ENCODE measurements at places on chromosomes 6 and 20.

DNA sequence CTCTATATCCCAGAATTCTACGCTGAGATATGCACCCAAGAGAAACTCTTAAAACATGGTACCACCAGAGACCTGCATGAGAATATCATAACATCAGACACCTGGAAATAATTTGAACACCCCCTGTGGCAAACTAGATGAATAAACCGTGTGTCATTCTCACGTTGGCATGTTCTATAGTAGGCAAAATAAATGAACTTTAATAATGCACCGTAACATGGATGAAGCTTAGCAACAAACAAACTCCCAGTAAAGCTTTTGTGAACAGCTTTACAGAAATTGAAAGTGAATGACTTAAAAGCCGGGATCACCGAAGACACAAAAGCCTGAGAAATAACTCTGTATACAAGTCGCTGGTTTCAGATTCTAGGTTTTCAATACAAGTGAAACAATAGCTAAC is 1166.8 kb upstream of the CITED2 start:
- no peak for DNase-seq

DNA sequence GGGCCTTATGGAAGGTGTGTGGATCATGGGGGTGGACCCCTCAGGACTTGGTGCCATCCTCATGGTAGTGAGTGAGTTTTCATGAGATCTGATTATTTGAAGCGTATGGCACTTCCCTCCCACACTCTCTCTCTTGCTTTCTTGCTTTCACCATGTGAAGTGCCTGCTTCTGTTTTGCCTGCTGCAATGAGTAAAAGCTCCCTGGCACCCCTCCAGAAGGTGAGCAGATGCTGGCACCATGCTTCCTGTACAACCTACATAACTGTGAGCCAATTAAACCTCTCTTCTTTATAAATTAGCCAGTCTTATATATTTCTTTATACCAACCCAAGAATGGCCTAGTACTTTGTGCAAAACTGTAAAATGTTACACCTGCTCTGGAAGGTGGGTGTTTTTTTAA is 396.8 kb upstream of the HS3ST5 start:
- DNase-seq: no peak

DNA sequence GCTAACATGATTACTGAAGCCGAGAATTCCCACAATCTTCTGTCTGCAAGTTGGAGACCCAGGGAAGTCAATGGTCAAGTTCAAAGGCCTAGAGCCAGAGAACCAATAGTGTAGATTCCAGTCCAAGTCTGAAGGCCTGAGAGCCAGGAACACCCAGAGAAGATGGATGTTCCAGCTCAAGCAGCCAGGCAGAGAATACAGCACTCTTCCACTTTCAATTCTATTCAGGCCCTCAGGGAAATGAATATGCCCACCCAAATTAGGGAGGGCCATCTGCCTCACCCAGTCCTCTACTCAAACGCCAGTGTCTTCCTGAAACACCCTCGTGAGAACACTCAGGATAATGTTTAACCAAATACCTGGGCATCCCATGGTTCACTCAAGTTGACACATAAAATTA is 123.5 kb downstream of the THBS2 start:
- DNase-seq: no peak

GRCh38 chr6:100730001-100730980 is 150.8 kb downstream of the ASCC3 start:
- no peak for DNase-seq

GRCh38 chr6:130827247-130828149 is at the start of gene SMLR1:
TSS of gene SMLR1 (plus strand) at chr6:130827406. CDS start at chr6:130827414, 8 bp downstream.
- no peak for DNase-seq

DNA sequence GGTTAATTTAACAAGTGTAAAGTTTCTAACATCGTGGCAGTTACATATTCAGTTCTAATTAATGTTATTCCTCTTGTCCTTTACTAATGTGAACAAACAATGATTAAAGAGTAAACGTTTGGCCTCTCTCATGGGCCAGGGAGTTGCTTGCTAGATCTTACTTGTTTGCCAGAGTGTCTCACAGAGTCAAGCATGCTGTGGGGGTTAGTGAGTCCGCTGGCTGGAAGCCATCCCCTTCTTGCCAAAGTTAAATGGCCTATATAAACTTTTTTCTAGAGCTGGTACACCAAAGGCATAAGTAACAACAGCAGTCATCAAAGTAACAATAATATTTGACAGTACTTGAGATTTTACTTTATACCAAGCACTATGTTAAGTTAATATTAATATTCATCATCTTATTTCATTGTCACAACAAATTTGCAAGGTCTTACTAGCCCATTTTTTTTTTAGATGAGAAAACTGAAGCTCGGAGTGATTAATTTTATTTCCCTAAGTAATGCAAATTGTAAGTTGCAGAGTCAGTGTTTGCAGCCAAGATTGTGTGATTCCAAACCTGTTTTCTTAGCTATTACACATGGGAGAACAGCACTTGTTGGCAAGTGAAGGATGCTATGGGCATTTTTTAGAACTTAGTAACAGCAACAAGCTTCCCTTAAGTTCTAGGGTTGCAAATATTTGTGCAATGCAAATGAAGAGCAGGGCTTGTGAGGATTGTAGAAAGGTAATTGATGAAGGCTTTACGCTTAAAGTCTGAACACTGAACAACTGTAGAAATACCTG is 224.5 kb downstream of the RFPL4B start:
- DNase-seq: no peak

- DNase-seq: no peak
Measured at GRCh38 chr6:75244063-75244584, 523 bp upstream of the COX7A2 start.

DNA sequence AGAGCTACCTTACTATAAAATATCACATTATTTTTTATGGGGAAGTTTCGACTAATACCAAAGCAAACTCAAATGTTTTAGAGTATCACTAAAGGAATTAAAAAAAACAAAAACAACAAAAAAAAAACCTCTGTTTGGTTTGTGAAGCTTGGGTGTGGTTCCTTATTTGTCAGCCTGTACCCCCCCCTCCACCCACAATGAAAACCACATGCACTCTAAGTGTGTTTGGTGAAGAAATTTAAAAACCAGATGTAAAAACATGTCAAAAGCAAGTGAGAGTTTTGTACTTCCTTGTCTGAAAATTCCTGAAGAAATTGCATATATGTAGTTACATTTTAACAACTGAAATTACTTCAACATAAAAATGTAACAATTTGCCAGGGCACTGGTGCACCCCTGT is 3.1 kb downstream of the STK38 start:
- no peak for DNase-seq

- DNase-seq: no peak
Measured at GRCh38 chr6:6910734-6911295, 196.9 kb upstream of the RREB1 start.

DNA sequence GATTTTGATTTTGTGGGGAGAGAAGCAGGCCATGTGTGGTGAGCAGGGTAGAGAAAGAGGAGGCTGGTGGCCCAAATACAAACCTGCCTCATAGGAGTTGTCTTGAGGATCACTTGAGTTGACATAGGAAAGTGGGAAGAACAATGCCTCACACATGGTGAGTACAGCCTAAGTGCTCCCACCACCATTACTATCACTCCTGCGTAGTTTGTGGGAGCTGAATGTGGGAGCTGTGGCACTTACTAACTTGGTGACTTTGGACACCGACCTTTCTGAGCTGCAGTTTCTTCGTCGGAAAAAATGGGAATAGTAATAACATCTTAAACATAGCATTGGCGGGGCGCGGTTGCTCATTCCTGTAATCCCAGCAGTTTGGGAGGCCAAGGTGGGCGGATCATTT is 25.5 kb upstream of the SERINC3 start:
- DNase-seq: no peak

GRCh38 chr20:41249411-41250281 is 67.9 kb downstream of the ZHX3 start:
- peak; percentile 54 for DNase-seq

DNA sequence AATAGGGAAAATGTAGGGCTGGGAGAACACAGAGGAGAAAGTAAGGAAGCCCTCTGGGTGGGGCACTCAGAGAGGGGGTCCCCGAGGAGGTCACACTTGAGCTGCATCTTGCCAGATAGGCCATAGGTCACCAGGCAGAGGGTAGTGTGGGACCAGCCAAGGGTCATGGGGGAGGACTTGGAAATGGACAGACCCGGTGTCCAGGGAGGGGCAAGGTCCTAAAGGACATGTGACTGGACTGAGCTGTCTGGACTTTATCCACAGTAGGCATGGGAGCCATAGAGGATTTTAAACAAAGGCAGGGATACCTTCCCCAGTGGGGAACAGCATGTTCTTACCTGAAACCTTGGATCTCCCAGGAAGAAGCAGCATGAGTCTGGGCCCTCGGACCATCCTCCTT is 266.7 kb downstream of the LRFN2 start:
- DNase-seq: no peak

- peak; percentile 22 for DNase-seq
Measured at GRCh38 chr6:14200047-14200446, 82.5 kb downstream of the CD83 start.

GRCh38 chr6:31821301-31822035 is 6.1 kb upstream of the HSPA1B start:
- DNase-seq: no peak

DNA sequence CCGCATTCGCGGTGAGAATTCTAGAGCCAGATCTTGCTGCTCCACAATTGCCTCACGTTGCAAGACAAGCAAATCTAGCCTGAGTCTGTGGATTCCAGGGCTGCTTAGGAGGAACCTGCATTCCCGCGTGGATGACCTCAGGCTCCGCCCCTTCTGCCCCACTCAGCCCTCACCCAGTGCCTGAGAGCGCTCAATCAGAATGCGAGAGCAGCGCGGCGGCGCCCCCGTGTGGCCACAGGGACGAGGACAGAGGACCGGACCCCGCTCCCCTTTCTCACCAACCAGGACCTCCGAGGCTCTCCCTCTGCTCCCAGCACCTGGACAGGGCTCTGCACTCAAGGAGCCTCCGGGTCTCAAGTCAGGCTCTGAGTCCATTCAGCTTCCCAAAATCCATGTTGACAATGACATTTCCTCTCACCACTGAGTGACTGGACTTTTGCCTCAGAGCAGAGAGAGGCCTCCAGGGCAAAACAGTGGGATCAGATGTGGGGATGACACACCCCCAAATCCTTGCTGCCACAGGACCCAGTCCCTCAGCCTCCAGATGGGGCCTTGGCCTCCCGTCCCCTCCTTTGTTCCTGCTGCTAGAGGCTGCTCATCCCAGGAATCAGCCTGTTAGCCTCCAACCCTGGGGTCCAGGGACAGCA is 52.0 kb downstream of the RPP21 start:
- DNase-seq: peak; percentile 39

DNA sequence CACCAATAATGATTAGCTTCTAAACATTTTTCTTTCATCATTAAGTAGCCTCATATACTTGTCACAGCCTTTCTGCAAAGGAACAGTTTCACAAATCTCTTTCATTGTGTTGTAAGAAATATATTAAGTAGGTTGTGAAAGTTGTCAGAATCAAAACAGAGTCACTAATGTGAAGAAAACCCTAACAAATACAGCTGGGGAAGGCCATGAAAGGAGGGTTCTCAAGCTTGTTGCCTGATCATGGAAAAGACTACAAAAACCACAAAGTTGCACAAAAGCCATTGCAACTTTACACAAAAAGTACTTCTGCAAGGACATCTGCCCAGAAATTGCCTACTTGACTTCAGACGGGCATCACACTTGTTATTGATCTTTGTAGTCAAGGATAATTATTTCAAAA is 216.1 kb downstream of the ALDH8A1 start:
- DNase-seq: no peak

- DNase-seq: peak; percentile 84
Measured at GRCh38 chr6:37868447-37868825, 48.9 kb downstream of the ZFAND3 start.

DNA sequence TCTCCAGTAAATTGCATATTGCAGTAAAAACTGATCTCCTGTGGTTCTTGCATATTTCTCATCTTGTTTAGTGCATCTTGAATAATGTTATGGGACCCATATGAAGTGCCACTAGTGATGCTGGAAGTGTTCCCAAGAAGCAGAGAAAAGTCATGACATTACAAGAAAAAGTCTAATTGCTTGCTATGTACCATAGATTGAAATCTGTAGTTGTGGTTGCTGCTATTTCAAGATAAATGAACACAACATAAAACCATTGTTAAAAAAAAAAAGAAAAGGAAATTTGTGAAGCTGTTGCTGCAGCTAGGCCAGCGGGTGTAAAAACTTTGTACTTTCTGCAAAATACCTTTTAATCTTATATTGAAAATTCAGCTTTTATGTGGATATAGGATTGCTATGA is 304.5 kb downstream of the PHF3 start:
- no peak for DNase-seq

DNA sequence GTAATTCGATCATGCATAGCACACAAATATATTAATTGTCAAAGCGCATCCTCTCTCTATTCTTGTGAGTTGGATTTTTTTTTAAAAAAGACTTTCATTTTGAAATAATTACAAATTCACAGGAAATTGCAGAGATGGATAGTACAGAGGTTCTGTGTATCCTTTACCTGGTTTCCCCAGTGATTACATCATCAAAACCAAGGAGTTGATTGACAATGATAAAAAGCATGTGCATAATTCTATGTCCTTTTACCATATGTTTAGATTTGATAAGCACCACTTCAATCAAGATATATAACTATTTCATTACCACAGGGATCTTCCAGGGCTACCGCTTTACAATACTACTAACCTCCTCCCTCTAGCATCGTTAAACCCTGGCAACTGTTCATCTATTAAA is 40.2 kb downstream of the CCN2 start:
- no peak for DNase-seq

DNA sequence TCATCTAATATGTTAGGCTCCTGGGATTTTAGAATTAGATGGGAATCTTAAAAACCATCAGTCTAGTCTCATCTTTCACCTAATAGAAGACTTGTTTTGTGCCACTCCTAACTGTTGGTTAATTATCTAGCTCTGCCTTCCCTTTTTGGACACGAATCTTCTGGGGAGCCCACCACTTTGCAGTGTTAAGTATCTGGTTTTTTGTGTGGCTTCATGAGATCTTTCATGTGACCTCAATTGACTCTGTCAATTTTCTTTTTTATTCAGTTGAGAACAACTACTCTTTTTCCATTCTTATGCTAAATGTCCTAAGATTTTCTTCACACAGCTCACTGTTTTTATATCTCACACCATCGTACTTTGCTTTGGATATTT is 16.9 kb downstream of the TBPL1 start:
- DNase-seq: no peak

DNA sequence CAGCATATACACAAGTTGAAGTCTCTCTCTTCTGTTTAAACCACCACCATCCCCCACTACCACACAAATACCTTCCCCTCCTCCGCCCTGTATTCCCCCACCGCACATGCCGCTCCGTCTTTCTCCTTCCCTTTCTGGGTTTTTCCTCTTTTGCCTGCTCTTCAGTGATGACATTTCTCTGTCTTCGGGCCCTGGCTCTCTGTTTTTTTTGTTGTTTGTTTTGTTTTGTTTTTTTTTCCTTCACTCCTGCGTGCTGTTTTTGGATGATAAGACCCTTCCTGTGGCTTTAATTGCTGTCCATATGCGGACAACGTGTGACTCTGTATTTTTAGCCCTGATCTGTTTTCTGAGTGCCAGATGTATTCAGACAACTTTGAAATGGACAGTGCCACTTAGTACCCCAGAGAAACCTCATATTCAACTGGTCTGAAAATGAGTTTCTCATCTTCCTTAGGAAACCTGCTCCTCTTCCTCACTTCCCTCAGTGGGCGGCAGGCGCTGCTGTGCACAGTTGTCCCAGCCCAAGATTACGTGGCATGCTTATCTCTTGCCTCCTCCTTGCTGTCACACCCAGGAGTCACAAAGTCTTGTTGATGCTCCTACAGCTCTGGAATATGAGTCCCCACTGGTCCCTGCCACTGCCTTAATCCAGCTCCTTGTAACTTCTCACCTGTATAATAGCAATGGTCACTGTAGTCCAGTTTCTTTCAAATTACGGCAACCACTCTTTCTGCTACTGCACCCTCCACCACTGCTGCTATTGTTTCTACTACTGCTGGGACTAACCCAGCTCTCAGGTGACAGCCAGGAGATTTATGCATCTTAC is 8.2 kb downstream of the PPP1R14C start:
- DNase-seq: no peak
